Epithelial cell of prostate (primary cell): ENCODE measurements at places on chromosomes 7 and 10.

DNA sequence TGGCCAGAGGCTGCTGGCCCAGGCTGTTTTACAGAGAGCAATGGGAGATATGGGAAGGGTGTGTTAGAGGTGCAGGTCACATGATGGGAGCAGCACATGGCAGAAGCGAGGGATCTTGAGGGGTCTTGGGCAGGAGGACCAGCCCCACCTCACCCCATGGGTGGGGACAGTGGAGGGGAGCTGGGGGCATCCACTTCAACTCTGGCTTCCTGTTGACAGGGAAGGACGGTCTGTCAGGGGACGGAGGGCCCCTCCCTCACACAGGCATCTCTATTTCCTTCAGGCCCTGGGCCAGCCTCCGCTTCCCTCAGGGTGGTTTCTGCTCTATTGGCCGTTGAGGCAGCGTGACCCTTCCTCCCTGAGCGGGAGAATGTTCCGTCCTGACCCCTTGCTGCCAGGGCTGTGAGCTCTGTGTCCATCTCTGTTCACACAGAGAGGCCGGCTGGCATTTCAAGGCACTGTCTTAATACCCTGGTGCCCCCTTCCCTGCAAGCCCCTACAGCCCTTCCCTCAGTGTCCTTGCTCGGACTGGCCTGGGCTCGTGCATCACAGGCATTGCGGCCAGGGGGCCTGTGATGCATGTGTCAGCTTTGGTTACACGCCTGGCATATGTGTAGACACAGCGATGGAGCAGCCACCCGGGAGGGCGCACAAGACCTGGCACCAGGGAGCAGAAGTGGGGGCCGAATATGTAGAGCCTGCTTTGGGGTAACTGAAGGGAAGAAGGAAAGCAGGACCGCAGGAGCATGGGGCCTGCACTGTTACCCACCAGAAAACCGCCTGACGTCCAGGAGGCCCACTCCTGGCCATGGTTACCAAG, 31.8 kb downstream of the RAMP3 start:
- DNase-seq = no peak

DNA sequence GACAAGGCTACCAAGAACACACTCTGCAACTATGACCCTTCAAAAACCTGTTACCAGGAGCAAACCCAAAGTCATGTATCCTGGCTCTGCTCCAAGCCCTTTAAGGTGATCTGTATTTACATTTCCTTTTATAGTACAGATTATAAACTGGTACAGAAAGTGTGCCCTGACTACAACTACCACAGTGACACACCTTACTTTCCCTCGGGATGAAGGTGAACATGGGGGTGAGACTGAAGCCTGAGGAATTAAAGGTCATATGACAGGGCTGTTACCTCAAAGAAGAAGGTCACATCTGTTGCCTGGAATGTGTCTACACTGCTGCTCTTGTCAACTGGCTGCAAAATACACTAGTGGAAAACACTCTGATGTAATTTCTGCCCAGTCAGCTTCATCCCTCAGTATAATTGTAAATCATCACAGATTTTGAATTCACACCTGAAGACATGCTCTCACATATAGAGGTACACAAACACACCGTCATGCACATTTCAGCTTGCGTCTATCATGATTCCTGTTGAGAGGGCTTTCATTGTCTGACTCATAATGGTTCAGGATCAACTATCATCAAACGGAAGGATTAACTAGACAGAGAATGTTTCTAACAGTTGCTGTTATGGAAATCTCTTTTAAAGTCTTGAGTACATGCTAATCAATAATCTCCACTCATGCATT, 318.3 kb downstream of the NXPH1 start:
- no peak for DNase-seq

GRCh38 chr7:153682628-153683027, 369.6 kb upstream of the DPP6 start:
- no peak for DNase-seq

- DNase-seq = no peak
These were observed 135.5 kb upstream of the FRMD4A start for GRCh38 chr10:14466257-14466656.

DNA sequence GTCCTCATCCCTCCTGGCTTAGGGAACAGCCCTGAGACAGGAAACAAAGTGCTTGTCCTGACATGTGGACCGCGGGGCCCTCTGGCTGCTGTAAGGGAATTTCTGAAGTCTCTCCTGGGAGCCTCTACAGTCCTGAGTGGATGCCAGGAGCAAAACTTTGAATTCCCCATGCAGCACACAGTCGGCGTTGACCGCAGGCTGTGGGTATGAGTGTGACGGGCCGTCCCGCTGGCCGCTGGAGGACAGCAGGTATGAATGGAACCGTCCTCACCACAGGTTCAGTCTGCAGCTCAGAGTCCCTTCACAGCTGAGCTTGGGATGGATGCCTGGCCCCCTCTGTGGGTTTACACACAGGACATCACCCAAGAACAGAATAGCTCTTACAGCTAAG, 94.9 kb downstream of the GPR26 start:
- no peak for DNase-seq

DNA sequence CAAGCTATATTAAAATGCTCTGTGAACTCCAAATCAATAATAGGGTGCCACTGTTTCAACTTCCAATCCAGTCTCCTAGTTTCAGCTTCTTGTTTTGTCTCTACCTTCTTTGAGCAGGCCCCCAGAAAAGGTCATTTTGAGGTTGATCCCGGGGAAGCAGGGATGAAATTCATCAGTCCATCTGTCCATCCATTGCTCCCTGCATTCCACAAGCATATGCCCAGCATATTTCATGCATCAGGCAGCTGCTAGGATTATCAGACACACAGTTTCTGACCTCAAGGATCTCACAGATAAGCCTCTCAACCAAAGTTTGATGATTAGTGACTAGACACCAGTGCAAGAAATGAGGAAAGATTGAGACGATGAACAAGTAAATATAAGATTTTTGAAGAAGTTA, 186.6 kb upstream of the PDE1C start:
- DNase-seq = no peak

- peak; percentile 36 for DNase-seq
These were observed 121.6 kb upstream of the ZNF92 start for GRCh38 chr7:65251851-65252620.

DNA sequence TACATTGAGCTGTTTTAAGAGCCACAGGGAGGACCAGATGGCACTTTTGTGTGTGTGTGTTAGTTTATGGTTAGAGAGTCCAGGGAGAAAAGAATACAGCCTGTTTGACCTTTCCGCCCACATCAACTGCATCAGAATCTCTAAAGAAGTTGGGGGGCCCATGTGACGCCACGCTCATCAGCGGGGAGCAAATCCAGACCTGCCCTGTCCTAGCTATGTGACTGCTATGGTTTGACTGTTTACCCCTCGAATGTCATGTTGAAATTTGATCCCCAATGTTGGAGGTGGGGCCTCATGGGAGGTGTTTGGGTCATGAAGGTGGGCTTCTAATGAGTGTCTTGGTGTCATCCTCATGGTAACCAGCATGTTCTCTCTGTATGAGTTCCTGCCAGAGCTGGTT, 128.0 kb downstream of the ADRA2A start:
- no peak for DNase-seq

GRCh38 chr7:83547526-83547925, 101.4 kb downstream of the SEMA3E start:
- DNase-seq = peak; percentile 60

GRCh38 chr10:12972146-12972545, 29.4 kb downstream of the CCDC3 start:
- DNase-seq = no peak

DNA sequence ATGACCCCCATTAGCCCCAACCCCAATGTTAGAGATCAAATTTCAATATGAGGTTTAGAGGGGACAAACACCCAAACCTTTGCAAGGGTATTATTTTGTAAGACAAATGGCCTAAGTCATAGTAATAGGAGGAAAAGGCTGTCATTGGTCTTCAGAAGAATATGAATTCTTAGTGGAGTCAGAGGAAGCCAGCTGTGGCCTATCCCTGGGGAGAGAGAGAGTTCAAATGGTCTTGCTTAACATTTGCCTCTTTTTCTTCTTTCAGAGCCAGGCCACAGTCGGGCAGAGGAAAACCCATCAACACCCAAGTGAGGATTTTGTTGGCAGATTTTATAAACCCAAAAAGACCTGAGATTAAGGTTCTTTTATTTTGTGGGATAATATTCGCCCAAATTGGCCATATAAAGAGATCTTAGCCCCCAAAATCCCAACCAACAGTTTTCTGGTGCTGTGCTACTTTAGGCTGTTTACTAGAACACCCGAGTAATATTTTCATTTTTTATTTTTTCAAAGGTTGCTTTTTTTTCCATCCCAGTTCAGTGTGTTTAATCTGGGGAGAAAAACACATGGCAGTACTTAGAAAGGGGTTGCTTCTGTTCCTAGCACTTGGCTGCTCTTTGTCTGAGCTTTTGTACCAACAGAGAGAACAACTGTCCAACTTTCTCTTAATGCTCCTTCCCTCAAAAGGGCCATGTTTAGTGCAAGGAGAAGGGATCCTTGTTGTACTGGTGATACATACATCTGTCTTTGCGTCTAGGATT, 26.8 kb upstream of the ARMC3 start:
- DNase-seq = no peak

DNA sequence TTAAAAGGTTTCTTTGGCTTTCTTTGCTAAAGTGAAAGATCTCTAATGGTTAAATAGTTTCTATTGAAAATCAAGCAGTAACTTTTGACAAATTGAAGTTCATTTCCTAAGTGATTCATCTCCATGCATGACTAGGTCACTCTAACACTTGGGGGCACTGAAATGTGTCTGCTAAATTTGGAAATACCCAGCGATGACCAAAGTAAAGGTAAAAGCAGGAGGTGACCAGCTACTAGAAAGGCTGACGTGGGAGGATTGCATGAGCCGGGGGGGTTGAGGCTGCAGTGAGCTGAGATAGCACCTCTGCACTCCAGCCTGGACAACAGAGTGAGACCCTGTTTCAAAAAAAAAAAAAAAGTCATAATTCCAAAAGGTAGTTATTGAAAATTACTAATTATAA, 111.8 kb upstream of the GPR141 start:
- no peak for DNase-seq

- no peak for DNase-seq
These were observed 59.4 kb upstream of the UCN3 start for GRCh38 chr10:5305374-5305773.

DNA sequence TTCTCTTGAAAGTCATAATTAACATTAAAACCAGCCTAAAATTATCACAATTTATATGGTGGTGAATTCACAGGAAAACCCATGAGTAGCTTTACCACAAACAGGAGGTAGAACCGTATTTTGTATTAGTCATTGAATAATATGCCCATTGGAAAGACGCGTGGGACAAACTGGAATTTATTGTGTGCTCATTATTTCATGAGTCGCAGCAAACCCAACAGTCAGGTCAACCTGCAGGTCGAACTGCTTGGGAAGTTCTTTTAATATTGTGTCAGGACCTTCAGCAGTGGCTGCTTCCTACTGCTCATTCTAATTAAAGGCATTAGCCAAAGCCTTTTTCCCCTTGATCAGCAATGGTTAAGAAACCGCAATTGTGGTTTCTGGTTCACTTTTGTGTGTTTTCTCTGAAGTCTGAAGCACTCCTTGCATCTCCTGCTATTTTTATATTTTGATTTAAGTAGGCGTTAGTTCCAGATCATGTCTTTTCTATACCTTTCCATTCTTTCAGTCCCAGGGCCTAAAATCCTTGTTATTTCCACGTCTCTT, 100.1 kb downstream of the RAB11FIP2 start:
- no peak for DNase-seq

- no peak for DNase-seq
These were observed 55.4 kb downstream of the LYZL1 start for GRCh38 chr10:29344073-29344820.

DNA sequence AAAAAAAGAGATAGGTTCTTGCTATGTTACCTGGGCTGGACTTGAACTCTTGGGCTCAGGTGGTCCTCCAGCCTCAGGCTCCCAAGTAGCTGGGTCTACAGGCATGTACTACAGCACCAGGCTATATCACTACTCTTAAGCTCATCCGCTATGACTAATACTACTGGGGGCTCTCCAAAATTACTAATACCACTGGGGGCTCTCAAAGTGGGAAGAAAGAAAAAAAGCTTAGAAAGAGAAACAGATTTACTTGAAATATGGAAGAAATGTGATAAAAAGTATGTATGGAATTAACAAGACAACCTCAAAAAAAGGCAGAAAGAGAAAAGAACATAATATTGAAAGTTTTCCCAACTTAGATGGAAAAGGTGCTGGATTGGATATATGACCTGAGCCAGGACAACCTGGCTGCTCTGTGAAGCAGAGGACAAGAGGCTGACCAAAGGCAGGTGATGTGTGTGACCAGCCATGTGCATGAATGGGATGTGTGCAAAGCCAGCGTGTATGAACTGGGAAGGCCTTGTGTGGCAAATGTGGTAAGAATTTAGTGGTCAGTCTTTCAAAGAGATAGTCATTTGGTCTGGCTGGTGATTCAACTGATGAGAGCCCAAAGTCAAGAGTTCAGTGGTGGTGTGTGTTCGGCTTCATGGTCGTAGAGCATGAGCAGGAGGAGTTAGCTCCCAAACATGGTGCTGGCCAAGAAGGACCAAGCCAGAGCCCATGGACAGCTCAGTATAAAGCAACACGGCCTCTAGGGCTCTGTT, 232.4 kb upstream of the KLF14 start:
- no peak for DNase-seq

- DNase-seq = no peak
These were observed 4.6 kb upstream of the LDB3 start for GRCh38 chr10:86663576-86664339.

- DNase-seq = no peak
These were observed 100.5 kb upstream of the PPIF start for GRCh38 chr10:79246606-79247275.

DNA sequence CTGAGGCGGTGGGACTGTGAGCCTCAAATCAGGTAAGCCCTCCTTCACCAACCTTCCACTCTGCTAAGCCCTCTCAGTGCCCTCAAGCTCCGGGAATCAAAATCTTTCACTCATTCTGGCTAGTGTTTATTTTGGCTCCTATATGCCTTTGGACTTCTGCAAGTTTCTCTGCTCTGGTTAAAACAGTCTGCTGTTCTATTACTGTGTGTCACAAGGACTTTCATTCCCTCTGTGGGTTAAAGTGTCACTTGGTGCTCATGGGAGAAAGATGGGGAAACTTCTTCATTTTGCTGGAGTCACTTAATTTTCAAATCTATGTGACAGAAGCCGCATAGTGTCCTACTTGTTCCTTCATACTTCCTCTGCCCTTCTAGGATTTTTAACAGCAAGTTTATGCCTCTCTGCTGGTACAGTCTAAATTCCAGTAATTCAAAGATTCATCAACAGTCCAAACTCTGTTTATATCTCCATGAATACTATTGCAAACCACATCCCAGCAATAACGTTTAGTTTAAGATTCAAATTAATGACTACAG, 61.3 kb downstream of the CD36 start:
- no peak for DNase-seq

DNA sequence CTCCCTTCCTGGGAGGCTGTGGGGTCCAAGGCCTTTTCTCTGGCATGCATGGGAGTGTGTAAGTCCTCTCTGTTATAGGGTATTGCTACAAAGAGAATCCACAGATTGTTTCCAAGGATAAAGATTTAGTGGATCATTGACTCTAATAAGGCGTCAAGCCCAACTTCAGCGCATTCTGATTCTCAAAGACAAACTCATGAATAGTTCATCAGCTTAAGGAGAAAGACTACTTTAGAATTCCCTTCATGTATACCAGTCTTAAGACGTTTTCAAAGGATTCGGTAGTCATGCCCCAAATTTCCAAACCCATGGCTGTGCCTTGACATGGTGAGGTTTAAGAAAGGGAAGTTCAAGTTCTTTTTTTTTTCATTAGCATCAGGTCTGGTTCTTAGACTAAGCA, 46.6 kb upstream of the ABLIM1 start:
- DNase-seq = no peak

- no peak for DNase-seq
These were observed 74.0 kb downstream of the PAX2 start for GRCh38 chr10:100819424-100819823.

- DNase-seq = no peak
These were observed 89.7 kb downstream of the NKX6-2 start for GRCh38 chr10:132696204-132696603.

- DNase-seq = no peak
These were observed 35.1 kb upstream of the DNAJB6 start for GRCh38 chr7:157301610-157302120.
